ENCODE measurements at places on chromosomes 3 and 15.

DNA sequence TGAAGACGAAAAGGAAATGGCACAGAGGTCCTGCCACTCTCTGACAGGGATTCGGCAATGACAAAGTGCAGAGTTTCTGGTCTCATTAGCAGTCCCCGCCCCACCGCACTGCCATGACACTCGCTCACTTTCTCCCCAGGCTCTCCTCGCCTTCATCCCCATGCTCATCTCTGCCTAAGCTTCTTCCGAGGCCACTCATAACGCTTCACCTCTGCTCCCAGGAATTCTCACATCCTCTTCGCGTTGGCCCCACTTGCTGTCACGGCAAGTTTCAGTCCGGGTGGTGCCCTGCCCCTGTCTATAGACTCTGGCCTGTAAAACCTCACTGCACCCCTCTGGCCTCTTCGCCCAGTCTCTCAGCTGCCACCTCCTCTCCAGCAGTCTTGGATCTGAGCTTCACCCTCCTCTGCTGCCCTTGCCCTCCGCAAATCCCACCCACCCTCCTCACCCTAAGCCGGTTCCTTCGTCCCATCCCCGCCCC lies 654 bp downstream of the RUBCN start:
- no peak for DNase-seq

DNA sequence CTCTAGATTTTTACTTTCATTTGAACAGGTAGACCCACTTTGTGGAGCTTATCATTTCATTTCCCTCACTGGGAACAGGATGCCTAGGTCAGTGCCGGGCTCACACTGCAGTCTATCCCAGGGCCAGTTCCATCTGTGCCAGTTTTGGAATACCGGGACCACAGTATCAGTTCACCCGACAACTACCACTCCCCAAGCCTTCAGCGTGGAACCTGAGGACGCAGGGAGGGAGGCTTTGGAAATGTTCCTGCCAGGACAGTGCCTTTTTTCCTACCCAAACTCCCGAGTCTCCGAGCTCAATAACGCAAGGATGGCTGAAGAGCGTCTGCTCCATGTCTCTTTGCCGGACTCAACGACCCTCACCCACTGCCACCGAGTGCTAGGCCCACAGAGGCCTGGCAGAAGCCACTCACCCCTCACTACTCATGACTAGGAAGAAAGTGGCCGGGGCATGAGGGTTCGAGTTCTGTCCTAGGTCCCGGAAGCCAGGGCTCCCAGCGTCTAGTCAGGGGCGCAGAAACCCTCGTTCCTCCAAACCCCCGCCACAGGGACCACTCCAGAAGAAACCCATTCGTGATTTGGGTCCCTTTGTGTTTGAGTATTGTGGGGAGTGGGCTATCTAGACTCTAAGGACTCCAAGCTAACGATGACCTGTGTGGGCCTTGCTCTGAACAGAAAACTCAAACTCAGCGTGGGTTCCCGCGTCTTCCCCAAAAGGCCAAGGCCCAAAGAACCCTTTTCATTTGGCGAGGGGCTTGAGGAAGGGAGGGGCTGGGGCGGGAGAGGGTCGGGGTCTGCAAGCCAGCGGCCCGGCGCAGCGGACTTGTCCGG lies 11.4 kb downstream of the ZIC1 start:
- no peak for DNase-seq

DNA sequence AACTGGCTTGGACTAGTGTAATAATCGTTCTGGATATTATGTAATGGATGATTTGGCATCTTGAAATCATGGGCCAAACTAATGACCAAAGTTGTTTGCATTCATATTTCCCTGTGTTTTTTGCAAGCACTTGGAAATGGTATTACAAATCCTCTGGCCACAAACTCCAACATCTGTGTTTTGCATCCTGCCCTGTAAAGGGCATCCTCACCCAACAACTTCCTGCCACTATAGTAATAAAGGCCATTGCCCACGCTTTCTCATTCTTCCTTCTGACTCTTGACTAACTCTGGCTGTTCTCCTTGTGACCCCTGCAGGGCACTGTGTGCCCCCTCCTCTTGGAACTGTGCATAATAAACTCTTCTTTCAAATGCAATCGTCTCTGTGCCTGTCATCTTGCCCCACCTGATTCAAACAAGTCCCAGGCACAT lies 25.4 kb upstream of the PSMD6 start:
- no peak for DNase-seq

- no peak for DNase-seq
Observed at GRCh38 chr15:46996359-46996758, 720.9 kb upstream of the SEMA6D start.

DNA sequence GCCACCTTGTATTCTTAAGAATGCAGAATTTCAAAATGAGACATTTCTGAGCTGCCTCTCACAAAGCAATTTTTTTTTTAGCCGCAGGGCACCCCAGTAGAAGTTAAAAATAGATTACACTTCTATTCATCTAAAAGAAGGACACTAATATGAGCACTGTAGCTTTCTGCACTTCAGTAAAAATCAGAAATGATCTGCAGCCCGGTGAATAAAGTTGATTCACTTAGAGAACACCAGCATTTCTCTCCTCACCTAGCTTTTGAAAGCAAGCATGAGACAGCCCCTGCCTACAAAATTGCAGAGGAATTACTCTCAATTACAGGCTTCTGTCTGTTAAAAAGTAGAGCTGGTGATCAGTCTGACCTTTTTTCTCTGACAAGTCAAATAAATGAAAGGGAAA lies 1062.4 kb downstream of the FHIT start:
- DNase-seq = no peak

DNA sequence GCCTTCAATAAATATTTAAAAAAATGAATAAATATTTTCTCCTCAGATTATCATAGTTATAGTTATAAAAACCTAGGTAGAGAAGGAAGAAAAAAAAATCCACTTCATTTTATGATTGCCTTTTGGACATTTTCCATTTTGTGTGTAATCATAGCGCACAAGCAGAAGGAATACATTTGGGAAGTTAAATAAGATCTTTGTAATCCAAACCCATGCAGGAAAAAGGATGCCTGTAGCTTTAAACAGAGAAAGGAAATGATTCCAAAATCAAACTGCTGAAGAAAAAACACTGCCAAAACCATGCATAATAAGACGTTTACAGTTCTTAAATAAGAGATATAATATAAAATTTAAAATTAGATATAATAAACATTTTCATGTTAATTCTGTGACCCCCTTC lies 7.4 kb upstream of the CCDC54 start:
- DNase-seq = no peak

- no peak for DNase-seq
Observed at GRCh38 chr3:192901435-192901834, 16.2 kb downstream of the MB21D2 start.

- no peak for DNase-seq
Observed at GRCh38 chr15:68488290-68488689, 56.3 kb upstream of the ITGA11 start.

- DNase-seq = no peak
Observed at GRCh38 chr3:165669504-165669903, 167.7 kb downstream of the BCHE start.

DNA sequence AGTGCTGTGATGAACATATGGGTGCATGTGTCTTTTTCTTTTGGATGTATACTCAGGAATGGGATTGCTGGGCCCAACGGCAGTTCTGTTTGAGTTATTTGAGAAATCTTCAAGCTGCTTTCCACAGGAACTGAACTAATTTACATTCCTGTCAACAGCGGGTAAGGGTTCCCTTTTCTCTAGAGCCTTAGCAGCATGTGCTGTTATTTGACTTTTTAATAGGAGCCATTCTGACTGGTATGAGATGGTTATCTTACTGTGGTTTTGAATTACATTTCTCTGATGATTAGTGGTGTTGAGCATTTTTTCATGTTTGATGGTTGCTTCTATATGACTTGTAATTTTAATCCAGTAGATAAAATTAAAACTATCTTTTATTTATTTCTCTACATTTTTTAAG lies 1168.6 kb upstream of the ALCAM start:
- no peak for DNase-seq

- DNase-seq = no peak
Observed at GRCh38 chr3:139534455-139534812, 5.1 kb downstream of the RBP1 start.

- no peak for DNase-seq
Observed at GRCh38 chr3:140342668-140343067, 335.2 kb upstream of the TRIM42 start.

GRCh38 chr3:15637131-15637951 lies 35.8 kb downstream of the BTD start:
- DNase-seq = no peak

DNA sequence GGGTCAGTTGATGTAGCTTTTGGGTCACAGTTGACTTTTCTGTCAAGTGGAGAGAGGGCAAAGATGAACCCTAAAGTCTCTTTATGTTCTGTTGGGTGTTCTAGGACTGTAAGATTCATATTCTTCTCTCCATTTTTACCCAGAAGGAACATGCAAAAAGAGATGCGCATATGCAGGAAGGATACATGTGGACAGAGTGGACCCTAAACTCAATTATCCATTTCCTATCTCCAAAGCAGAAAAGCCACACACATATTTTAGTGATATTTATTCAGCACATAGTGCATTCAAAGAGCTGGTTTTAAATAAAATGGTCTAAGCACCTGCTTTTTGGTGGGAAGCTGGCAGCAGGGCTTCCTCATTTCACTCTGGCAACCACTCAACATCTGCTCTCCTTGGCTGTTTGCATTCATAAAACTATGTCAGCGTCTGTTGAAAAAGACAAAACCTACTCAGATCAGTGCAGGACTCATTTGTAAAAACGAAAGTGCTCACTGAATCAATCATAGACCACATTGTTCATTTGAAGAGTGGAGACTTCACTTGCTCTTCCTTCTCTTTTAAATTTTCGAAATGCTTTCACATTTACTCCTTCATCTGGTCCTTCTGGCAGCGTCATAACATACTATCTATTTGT lies 96.6 kb downstream of the SEMA6D start:
- DNase-seq = no peak

GRCh38 chr3:62028236-62028635 lies 345.1 kb downstream of the FEZF2 start:
- no peak for DNase-seq

DNA sequence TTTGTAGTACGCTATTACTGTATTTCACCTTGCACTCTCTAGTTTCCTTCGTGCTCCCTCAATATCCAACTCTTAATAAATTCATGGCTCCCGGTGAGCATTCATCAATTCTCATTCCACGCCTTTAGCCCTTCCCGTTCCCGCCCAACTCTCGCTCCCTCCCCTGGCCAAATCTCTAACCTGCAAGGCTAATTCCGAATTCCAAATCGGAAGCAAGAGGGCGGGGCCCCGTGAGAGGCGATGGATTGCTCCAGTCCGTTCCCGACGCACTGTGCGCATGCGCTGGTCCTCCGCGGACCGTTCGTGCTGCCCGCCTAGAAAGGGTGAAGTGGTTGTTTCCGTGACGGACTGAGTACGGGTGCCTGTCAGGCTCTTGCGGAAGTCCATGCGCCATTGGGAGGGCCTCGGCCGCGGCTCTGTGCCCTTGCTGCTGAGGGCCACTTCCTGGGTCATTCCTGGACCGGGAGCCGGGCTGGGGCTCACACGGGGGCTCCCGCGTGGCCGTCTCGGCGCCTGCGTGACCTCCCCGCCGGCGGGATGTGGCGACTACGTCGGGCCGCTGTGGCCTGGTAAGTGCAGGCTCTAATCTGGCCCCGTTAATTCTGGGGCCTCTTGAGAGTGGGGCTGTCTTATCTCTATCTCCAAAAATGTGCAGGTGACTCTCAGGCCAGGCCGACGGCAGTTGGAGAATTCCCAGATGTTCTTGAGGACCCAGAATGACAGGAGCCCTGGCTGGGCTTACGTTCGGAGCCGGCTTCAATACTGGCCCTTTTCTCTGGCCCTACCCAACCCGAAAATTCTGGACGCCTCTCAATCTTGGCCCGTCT lies at the start of gene OPA1:
TSS of gene OPA1 (plus strand) at position 368 of the 827 bp plus-strand sequence. CDS start at position 538, 170 bp downstream.
- peak; percentile 95 for DNase-seq

GRCh38 chr15:74540161-74540760 lies 759 bp upstream of the ARID3B start:
- no peak for DNase-seq

- no peak for DNase-seq
Observed at GRCh38 chr3:127350172-127351050, 62.6 kb upstream of the PRR20G start.

GRCh38 chr15:69686626-69687025 lies 234.0 kb downstream of the RPLP1 start:
- DNase-seq = no peak

- no peak for DNase-seq
Observed at GRCh38 chr3:126438186-126438585, 37.5 kb downstream of the ZXDC start.

GRCh38 chr15:91070872-91071271 lies 29.2 kb upstream of the SV2B start:
- no peak for DNase-seq

DNA sequence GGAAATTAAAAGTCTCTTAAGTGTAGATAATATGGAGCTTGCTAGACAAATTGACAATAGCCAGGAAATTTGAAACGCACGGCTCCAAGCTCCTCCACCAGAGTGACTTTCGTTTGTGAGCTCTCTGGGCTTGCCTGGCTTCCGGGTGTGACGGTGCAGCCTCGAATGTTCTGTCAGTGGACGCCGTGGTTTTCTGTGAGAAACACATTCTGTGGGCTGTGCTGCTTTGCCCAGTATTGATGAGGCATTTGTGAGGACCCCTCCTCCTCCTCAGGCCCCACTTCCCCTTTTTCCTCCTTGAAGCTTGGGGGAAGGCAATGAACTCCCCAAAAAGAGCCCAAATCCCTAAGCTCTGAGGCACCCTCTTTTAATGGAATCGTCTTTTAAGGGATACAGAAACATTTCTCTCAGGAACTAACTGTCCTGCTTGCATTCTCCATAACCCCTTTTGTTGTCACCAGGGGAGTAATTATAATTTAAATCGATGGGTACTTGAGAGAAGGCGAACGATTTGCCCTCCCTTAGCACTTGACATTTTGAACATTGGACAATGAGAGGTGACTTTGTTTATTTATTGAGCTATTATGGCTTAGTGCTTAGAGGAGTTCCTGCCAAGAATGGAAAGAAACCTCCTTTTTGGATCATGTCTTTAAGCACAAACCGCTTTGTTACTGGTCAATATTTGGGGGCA lies 40.8 kb downstream of the POLR2M start:
- no peak for DNase-seq

- no peak for DNase-seq
Observed at GRCh38 chr15:41435037-41435786, 18.3 kb downstream of the RTF1 start.

DNA sequence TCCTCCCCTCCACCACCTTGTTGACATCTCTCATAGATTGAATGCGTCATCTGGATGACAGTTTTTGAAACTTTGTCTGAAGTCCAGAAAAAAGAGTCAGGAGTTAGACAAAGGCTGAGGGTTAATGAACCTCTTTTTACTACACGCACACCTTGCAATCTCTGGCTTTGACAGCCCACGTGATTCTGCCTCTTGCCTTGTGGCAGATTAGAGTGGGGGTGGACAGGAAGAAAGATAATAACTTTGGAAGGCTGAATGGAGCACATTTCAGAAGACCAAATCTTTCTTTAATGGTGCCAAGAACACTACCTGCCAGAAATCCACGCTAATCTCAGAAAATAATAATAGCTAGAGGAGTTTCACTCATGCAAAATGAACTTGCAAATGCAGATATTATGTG lies 327.9 kb upstream of the TRIM42 start:
- DNase-seq = no peak

- no peak for DNase-seq
Observed at GRCh38 chr15:89091627-89092220, 3.5 kb downstream of the ABHD2 start.

Data from CMK (cell line).